ENCODE measurements at places on chromosomes 3 and 15.

- DNase-seq: no peak
These were observed 200.6 kb downstream of the XXYLT1 start for GRCh38 chr3:195070336-195070735.

GRCh38 chr3:46858456-46858855, 4.8 kb downstream of the MYL3 start:
- DNase-seq: no peak

GRCh38 chr3:159025733-159026132, 223.9 kb downstream of the MFSD1 start:
- DNase-seq: no peak

- no peak for DNase-seq
These were observed 114.7 kb upstream of the ALDH1A3 start for GRCh38 chr15:100764778-100765466.

DNA sequence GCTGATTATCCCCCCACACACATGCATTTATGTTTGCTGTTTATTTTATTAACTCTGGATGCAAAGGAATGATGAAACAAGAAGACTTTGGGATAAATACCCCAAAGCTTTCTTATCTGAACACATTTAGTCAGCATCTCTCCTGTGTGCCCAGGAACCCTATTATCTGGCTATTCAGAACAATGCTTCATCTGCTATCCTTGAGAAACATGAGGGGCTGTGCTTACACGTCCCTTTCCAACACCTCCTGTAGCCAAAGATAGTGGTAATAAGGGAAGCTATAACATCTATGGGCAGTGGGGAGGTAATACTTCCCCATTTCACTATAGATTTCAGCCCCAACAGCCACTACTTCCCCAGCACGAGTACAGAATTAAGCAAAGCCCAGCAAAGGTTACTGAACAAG, 94.7 kb downstream of the SSR3 start:
- DNase-seq: no peak

DNA sequence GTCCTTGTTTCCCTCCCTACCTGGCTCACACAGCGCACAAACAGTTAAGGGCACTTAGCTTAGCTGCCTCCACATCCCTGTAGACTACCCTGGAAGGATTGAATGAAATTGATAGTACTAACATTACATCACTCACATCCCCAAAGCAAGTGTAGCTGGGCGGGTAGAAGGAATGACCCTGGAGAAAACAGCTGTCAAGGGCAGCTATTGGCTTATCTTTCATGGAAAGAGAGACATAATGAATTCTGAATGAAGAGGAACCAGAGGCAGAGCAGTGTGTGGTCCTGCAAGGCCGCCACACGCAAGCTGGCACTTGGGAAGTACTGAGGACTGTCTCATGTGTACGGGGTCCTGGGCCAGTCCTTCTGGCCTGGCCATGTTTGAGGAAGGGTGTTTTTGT, 369.6 kb upstream of the RGMA start:
- no peak for DNase-seq

- DNase-seq: no peak
These were observed 8.0 kb downstream of the A4GNT start for GRCh38 chr3:138124188-138124587.

DNA sequence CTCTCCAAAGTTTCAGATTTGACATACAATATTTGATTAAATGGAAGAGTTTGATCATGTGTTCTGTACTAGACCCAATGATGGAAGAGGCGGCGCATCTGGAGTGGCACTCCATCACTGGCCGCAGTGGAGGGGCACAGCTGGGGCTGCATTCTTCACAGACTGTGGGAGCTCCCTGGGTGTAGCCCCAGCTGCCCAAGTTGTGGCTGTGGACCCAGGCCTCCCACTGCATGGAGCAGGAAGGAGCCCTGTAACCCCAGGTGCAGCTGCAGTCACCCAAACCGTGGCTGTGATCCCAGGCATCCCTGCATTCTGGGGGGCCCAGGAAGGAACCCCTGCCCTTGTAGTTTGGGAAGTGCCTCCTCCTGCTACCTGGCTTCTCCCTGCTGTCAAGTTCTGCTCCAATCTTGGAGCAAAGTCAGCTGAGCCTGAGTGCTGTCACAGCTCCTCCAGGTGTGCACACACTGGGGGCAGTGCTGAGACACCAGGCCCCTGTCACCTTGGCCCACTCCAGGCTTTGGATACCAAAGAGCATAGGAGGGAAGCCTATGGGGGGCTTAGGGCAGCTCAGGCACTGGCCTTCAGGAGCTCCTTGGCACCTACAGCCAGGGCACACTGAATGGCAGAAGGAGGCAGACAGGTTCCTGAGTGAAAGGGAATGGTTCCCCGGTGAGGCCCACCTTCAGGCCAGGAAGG, 651.9 kb upstream of the BCHE start:
- DNase-seq: no peak

GRCh38 chr15:90004671-90005070, 3.5 kb downstream of the ZNF710 start:
- DNase-seq: no peak

DNA sequence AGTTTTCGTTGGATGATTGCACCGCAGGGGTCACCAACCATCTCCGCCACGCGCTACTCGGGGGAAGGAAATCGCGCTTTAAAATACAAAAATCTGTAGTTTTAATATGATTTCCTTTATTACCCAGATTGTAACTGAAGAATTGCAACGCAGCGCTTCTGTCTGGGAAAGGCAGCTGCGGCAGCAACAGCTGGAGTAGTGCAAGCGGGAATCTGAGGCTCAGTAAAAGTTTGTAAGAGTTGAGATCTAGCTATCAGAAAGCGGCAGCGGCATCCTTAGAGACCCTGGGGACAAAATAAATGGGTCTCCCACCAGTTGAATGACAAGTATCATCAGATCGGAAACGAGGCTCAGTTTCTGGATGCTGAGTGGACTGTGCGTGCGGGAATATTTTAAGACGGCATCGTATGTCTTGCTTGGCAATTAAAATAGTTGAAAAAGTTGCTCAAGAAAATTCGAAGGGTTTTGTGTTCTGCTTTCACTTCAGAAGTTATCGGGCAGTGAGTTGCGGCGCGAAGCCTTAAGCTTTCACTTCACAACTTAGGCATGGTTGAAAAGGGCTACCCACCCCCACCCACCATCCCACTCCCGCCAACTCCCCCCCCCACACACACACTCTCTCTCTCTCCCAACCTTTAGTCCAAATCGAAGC, 2.7 kb downstream of the MECOM start:
- no peak for DNase-seq

- DNase-seq: no peak
These were observed 43.1 kb downstream of the FGF7 start for GRCh38 chr15:49466119-49466518.

- DNase-seq: no peak
These were observed 101.3 kb downstream of the FMN1 start for GRCh38 chr15:33093222-33093621.

- no peak for DNase-seq
These were observed 129.3 kb downstream of the TNIK start for GRCh38 chr3:171330938-171331337.

All from stimulated activated naive B cell treated with anti-CD40 and anti-IgM and Interleukin-4, amounts not matched to agents 10 μg/mL and 1 μg/mL and 100 μg/mL, for 72 hours (primary cell).